Fibroblast of the aortic adventitia (primary cell): ENCODE measurements at places on chromosomes 12 and 14.

DNA sequence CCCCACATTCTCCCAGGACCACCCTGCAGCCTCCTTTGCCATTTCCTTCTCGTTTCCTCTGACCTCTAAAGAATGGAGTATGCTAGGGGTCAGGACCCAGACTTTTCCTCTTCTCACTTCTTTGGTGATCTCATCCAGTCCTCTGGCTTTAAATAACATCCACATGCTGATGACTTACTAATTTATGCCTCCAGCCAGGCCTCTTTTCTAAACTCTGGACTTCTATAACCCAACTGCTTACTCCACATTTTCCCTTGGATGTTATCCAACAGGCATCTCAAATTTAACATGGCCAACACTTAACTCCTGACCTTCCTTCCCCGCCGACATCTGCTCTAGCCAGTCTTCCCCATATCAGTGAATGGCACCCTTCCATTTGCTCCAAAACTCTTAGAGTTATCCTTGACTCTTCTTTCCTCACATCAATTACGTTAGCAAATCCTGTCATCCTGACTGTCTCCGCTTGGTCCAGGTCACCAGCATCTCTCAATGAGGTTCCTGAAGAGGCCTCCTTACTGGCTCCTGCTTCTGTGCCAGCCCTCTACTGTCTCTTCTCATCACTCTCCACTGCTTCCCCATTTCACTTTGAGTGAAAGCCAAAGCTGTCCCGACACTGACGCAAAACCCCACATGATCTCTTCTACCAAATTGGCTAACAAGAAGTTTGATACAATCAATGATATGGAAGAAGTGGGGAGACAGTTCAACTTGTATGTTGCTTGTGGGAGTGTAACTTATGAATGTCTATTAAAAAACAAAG lies 42.7 kb downstream of the TMBIM6 start:
- DNase-seq, result peak; percentile 88

DNA sequence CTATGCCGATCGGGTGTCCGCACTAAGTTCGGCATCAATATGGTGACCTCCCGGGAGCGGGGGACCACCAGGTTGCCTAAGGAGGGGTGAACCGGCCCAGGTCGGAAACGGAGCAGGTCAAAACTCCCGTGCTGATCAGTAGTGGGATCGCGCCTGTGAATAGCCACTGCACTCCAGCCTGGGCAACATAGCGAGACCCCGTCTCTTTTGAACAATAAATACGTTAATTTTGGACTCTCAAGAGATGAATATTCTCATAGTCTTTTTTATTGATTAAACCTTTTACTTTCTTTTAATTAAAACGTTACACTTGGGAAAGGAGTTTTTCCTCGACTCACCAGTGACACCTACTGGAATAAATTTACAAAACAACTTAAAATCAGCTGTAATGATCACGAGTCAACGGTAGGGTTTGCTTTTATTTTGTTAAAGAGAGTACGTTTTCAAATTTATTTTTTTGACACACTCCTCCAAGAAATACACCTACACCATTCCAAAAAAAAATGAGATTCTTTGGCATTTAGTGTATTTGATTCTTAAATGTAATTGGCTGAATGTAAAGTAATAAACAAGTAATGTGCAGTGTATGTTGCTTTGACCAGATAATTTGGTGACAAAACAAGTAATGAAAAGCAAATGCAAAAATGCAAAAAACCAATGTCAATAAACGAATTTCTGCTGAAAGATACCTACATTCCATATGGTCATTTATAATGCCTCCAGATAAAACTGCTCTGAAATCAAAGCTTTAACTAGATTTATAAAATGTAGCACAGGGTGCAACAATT lies 687 bp upstream of the RPS29 start:
- DNase-seq, result peak; percentile 91

GRCh38 chr12:114767084-114767760 lies 83.2 kb upstream of the TBX3 start:
- DNase-seq, result no peak

GRCh38 chr12:124030510-124030909 lies 57.5 kb downstream of the ZNF664 start:
- peak; percentile 91 for DNase-seq

- DNase-seq, result peak; percentile 26
Observed at GRCh38 chr12:2393996-2394395, 341.2 kb downstream of the CACNA1C start.

DNA sequence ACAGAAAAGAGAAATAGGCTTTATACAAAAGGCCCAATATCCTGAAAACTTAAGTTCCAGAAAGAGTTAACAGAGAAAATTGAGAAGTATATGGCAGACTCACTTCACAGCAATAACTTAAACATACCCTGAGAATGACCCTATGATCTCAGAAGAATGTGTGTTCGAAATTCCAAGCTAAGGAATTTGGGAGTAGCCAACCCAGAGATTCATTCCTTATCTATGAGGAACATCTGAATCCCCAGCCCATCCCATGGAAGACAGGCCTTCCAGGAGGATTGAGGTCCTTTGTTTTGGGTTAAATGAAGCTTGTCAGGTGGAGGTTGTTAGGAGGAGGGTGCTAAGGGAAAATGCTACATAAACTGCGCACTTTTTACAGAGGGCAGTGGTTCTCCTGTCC lies 7.5 kb upstream of the SAV1 start:
- peak; percentile 34 for DNase-seq

DNA sequence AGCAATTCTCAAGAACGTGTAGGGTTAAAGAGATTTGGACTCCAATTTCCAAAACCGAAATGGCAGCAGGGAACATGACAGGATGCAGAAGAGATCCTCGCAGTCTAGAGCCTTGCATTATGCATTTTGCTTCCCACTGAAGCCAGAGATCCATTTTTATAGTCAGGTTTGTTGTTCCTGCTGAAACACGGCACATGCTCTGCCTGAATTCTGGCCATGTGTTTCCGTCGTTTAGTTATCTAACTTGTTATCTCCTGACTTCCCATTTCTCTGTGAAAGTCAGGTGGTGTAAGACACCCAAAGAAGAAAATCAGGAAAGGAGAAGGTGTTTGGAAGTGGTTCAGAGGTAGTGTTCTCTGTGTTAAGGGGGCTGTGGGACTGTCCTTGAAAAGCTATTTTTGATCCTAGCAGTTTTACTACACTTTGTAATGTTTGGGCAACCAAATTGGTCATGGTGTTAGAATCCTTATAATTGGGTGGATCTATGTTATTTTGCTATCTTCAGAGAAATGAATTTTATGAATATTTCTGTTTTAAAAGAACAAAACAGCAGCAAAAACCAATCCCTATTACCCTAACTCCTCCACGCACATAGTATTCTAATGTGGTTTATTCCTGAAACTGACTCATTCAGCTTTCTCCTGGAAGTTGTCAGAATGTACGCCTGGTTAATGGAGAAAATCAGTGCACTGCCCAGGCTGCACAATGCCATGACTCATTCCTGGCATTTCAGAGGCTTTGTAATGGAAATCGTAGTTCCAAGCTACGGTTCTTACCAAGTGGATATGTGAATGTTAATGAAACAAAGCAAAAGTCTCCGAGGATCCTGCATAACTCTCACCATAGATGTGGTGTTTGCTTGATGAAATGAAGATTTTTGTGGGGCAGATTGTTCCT lies 110.1 kb downstream of the SAMD4A start:
- peak; percentile 97 for DNase-seq

GRCh38 chr12:71371122-71371521 lies 68.5 kb upstream of the LGR5 start:
- peak; percentile 65 for DNase-seq

DNA sequence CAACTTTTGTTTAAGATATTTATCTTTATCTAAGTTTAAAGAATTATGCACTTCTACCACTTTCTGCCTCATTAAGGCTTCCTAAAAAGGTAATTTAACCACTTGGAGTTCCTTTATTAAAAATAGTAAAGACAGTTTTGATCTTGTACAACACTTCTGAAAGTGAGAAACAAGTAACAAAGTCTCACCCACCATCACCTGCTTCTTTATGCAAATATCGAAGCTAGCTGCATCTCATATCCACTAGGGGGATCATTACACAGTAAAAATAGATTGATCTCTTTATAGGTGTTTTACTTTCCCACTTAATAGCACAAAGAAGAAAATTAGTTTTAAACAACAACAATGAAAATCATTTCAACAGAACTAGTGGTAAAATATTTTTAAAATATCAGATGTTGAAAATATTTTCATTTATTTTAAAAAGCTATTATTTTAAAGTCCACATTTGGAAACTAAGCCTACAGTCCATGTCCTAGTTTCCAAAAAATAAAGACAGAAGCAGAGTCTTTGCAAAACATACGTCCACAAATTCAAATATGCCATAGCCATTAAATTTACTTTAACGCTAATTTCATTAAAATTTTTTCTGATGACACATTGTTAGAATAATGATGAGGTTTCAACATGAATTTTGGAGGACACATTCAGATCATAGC lies 160.0 kb upstream of the SOX5 start:
- peak; percentile 30 for DNase-seq

DNA sequence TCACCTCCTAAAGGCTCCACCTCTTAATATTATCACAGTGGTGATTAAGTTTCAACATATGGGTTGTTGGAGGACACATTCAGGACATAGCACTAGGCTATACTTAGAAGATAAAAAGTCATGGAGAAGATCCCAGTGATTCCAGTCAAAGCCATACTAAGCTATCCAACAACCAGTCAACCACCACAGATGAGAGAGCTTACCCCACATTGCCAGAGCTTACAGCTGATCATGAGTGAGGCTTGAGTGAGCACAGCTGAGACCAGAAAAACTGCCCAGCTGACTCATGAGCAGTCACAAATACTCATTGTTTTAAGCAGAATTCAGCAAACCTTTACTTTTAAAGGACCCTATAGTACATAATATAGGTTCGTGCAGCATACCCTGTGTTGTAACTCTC lies 85.1 kb downstream of the DRAM1 start:
- peak; percentile 72 for DNase-seq

DNA sequence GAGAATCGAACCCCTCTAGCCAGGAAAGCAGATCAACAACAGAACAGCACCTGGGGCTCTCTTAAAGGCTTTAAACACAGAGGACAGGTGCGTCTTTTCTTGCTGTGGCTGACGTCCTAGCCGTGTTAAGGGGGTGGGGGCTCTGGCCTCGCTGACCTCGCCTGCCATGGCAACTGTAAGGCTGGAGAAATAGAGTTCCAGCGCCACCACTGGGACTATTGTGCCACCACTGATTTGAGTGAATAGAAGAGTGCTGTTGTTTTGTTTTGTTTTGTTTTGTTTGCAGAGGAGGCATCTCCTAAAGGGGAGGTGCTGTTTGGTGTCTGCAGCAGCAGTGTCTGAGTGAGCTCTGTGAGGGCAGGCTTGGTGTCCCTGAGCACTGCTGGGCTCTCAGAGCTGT lies 34.2 kb upstream of the PRMT8 start:
- no peak for DNase-seq

DNA sequence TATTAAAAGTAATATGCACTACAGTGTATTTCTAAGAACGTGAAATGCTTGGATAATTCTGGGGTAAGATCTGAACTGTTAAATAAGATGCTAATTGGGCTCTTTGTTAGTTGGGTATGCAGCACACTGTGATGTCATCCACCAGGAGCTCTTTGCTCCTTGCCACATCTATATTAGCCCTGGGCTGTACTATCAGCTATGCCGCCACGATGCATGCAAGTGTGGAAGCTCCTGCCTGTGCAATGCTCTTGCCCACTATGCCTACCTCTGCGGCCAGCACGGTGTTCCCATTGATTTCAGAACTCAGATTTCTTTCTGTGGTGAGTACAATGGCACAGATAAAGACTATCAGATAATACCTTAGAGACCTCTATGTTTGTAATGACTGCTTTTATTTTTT lies 165.6 kb downstream of the OTOGL start:
- no peak for DNase-seq

DNA sequence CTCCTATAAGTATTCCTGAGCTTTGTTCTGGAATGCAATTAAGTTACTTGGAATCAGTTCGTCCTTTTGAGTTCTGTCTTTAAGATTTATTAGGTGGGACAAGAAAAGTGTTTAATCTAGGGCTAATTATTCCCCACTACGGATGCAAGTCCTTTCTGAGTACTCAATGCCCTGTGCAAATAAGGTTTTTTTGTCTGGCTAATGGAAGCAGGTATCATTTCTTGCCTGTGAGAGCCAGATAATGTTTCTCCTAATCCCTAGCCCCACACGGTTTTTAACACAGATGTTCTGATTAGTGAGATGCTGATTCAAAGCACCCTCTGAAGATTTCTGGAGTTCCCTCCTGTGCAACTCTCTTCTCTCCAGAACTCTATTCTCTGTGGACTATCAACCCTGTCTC lies 296.6 kb upstream of the PRICKLE1 start:
- no peak for DNase-seq

- DNase-seq, result no peak
Observed at GRCh38 chr14:100408350-100409002, 85.3 kb downstream of the SLC25A47 start.

GRCh38 chr12:29574500-29574899 lies 77.0 kb upstream of the OVCH1 start:
- no peak for DNase-seq

GRCh38 chr12:69474456-69474855 lies 4.3 kb downstream of the FRS2 start:
- DNase-seq, result peak; percentile 49

GRCh38 chr12:71128191-71128788 lies 29.5 kb downstream of the TSPAN8 start:
- DNase-seq, result peak; percentile 78

DNA sequence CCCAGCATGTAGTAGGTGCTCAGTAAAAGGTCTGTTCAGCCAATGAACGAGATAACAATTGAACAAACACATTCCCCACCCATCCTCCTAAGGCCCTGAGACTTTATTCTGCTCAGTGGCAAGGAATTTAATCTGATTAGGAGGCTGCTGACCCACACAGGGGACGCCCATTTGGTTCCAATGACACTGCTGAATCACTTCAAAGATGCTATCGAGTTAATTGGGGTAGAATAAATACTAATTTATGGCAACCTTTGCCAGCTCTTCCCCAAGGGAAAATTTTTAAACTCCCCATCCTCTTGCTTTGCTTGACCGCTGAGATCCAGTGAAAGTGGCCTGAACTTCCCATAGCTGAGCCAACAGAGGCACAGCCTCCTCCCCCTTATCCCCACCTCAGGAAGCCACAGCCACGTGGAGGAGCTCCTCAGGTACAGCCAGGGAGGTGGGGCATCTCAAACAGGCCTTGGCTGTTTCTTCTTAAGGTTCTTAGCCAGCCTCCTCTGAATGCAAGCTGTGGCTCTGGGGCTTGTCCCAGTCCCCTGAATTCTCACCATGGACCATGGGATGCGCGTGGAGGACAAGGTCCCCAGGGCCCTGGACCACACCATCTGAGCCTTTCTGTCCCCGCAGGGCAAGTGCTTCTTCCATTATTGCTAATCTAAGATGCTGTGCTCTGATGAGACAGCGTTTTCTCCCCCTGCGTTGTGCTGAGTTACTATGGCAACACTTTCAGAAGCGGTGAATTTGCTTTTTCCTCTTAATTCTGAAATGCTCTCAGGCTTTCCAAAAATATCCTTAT lies 26.7 kb downstream of the C14orf132 start:
- no peak for DNase-seq

GRCh38 chr14:34496679-34497513 lies 34.9 kb upstream of the SPTSSA start:
- peak; percentile 100 for DNase-seq
